ENCODE measurements at places on chromosomes 3 and 15.

DNA sequence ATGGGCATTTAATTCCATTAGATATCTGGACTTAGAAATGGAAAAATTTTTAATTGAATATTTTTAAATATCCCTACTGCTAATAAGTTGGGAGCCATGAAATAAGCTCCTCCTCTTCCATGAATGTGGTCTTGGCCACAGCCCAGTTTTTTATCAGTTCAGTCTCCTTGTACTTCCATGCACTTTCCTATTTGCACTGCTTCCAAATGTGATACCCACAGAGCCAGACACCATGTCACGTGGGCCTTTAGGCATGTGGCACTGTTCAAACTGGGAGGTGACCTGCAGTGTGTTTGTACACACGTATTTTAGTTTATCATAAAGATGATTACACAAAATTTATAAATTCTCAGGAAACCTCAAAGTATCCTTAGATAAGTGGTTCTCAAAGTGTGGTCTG lies 80.1 kb upstream of the DGKG start:
- DNase-seq: no peak

- no peak for DNase-seq
Observed at GRCh38 chr3:126469479-126469878, 6.2 kb downstream of the ZXDC start.

- DNase-seq: peak; percentile 27
Observed at GRCh38 chr15:62648954-62649353, 393.6 kb upstream of the TPM1 start.

DNA sequence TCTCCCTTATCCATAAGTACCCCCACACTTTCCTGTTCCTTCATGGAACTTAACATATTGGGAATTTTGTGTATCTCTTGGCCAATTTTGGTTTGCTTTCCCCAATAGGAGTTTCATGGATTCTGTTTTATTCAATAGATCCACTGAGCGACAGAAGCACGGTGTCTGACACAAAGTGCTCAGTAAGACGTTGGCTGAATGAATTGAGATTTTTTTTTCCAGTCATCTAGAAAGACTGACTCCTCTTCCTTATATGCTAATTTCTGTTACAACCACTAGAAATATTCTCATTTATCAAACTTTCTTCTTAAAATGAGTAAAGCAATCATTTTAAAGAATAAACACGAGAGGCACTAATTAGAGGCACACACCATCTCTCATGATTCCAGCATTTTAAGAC lies 48.1 kb downstream of the UBP1 start:
- DNase-seq: no peak

GRCh38 chr3:113285741-113286140 lies 74.4 kb downstream of the BOC start:
- DNase-seq: no peak

Measured in M059J (cell line).